ENCODE measurements at places on chromosomes 16 and 17. TPM values are rescaled to one million over a fixed set of nuclear protein-coding genes. Genes with fewer than 3 reads are reported as not detected.

DNA sequence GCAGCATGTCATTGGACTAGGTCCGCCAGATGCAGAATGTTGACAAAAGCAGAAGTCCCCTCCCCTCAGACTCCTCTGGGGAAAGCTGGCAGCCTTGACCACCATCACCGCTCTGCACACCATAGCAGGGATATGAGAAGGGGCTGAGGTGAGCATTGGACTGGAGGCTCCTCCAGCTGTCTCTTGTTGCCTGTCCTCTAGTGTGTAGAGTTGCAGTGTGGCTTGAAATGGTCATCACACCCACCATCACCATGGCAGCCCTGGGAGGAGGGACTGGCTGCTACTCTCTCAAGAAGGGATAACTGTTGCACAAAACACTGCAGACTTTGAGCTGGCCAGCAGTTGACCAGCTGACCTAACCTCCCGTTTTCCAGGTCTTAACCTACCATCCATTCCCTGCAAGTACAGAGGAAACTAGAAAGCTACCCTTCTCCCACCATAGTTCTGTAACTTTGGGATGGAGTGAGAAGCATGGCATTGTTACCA lies 38.3 kb downstream of the HLF start:
- DNase-seq: no peak

Gene ACSM3
- 1.7 TPM for polyA plus RNA-seq

DNA sequence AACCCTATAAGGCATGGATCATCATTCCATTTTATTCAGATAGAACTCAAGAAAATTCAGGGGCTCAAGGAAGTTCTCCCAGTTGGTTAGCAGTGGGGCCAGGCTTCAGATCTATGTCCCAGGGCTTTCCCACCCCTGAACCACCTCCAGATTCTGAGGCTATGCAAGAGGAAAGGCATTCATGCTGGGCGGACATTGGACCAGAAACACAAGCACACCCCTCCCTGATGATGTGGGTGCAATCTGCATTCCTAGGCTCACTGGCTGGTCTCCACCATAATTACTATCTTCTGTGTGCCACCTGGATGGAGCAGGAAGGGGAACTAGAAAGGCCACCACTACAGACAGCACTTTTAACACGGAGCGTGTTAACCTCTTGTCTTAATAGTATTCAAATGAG lies 63.2 kb upstream of the ASIC2 start:
- no peak for DNase-seq

GRCh38 chr16:68492543-68493411 lies 44.5 kb upstream of the SMPD3 start:
- no peak for DNase-seq

Gene ZNF286A
- polyA plus RNA-seq: 22.4 TPM

DNA sequence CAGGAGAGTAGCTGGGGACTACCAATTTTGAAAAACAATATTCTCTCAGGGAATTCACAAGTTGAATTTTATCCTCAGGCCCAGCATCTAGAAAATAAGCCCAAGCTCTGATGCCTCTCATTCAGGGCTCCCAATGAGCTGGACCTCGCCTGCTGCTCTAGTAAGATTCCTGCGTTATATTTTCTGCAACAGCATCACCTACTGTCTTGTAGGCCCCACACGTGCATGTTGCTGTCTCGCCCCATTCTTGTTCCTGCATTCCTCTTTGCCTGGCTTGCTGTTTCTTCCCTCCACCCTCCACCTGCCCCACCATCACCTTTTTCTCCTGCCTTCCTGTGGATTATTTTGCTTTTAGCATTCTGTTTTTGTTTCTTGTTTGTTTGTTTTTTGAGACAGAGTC lies 8.3 kb upstream of the ST6GALNAC2 start:
- no peak for DNase-seq

Gene SGCA
- not detected for polyA plus RNA-seq

GRCh38 chr16:19329932-19330331 lies 44.4 kb downstream of the CLEC19A start:
- no peak for DNase-seq

All from CD4-positive, CD25-positive, alpha-beta regulatory T cell (primary cell).